ENCODE measurements at places on chromosomes 7 and 10.

- DNase-seq, result no peak
These were observed 76.9 kb downstream of the PIP4K2A start for GRCh38 chr10:22637491-22637890.

DNA sequence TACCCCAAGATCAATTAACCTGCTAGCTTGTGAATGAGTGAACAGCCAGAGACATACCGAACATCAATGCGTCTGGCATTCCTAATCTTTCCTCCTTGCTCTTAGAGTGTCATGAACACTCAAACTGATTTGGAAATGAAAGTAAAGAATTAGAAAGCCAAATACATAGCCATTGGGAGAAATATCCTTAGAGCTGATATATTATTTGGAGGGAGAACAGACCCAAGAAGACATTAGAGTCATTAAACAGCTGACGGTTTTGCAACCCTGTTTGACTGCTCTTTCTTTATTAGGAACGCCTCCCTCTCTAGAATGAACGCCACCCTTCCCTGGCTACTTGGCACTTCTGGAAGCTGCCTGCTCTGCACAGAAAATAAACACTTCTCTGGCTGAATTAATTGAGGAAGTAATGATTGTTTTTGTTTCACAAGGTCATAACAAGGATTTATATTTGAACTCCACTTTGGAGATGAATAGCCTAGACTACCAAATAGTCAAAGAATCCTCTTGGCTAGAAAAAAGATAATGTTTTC lies 42.8 kb downstream of the CTTNBP2 start:
- DNase-seq, result no peak

DNA sequence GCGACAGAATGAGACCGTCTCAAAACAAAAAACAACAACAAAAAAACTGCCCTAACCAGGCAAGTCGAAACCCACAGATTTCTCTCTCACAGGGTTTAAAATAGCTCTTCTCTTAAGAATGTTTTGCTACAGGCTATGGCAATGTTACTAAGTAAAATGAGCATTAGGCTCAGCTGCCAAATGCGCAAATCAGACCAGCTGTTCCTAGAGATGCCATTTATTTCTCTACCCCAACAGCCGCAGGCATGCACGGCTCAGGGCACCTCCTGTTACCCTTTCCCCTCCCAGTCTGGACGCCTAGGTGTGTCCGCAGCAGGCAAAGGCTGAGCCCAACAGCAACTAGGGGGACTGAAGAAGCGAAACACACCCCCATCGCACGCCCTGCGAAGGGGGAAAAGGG lies 168.3 kb upstream of the MBL2 start:
- no peak for DNase-seq

DNA sequence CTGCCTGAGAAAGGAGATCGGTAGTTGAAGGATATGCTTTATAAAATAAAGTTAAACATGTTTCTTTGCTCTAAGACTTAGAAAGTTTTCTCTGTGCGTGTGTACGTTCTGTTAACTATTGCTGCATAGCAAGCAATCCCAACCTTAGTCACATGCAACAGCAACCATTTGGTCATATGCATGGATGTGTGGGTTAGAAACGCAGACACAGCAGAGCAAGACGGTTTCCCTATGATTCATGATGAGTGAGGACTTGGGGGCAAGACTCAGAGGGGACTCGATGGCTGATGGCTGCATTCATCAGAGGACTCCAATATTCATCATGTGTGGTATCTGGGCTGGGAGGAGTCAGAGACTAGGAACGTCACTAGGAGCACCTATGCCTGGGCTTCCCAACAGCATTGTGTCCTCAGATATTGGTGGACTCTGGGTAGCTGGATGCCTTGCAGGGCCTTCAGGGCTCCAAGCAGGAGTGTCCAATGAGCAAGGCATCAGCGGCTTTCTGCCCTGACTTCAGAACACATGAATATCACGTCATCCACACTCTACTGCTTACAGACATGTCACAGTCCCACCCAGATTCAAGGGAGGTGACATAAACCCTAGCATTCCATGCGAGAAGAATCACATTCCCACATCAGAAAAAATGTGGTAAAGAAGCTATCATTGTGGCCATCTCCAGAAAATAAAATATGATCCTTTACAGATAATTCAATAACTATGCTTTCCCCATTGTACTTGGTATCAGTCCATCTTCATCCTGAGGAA lies 731.2 kb downstream of the TNS3 start:
- no peak for DNase-seq

- DNase-seq, result no peak
These were observed 631 bp upstream of the PRKRIP1 start for GRCh38 chr7:102395592-102395872.

DNA sequence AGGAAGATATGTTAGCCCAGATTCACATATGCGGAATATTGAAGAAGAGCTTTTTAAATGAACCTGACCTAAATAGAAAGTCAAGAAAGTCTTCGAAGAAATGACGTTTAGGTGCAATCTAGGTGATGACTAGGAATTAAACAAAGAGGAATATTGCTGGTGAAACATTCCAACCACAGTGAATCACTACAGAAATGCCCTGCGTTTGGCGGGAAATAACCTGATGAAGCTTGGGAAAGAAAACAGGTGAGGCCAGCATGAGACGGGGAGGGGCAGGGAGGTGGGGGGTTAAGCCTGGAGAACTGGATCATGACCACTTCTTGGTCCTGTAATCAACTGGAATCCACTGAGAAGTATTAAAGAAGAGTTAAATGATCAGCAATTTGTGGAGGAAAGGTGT lies 299.4 kb upstream of the VSTM2A start:
- no peak for DNase-seq

Data from cerebellar cortex (tissue), 1 donor.